ENCODE measurements at places on chromosomes 2 and 18.

GRCh38 chr2:193475038-193475437, 1280.3 kb upstream of the TMEFF2 start:
- DNase-seq: no peak

- no peak for DNase-seq
These were observed 462 bp upstream of the OTOS start for GRCh38 chr2:240140920-240141319.

- DNase-seq: no peak
These were observed 132.0 kb upstream of the CCDC195 start for GRCh38 chr2:224847961-224848850.

- no peak for DNase-seq
These were observed 75.7 kb upstream of the CDCA7 start for GRCh38 chr2:173278794-173279526.

DNA sequence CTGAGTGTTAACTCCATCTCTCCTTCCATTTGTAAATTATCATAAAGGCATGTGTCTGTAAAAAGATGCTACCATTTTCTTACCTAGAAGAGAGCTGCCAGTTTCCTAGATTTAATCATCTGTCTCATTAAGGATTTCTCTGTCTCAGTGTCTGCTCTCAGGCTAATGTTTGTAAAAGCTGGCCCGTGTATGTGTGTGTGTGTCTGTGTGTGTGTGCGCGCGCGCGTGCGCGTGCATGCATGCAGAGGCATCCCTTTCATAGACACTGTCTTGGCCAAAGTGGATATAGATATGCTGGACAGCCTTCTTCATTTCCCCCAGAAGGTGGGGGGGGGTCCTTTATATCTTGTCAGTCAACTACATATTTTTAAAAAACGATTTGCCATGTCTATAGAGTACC, 18.9 kb downstream of the MGAT5 start:
- no peak for DNase-seq
